ENCODE measurements at places on chromosomes 1 and 21. TPM values are rescaled to one million over a fixed set of nuclear protein-coding genes. Genes with fewer than 3 reads are reported as not detected.

The PROK1 gene
- not detected for total RNA-seq

The CCDC17 gene
- total RNA-seq, result 5.0 TPM

The SPATA17 gene
- not detected for total RNA-seq

DNA sequence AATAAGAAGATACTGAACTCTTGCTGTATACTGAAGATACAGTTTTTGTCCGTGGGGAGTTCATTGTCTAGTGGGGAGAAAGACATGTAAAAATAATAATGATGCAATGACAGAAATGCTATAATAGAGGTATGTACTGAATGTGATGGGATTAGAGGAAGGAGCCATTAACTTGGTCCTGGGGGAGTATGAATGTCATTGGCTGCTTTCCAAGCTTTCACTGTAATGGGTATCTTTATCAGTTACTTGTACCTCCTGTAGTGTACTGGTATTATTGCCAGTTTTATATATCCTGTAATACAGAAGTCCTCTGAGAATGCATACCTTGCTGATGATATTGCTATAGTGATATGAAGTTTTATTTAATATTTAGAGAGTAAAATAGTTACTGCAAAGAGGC, 7.4 kb downstream of the BTBD8 start:
- no peak for DNase-seq

DNA sequence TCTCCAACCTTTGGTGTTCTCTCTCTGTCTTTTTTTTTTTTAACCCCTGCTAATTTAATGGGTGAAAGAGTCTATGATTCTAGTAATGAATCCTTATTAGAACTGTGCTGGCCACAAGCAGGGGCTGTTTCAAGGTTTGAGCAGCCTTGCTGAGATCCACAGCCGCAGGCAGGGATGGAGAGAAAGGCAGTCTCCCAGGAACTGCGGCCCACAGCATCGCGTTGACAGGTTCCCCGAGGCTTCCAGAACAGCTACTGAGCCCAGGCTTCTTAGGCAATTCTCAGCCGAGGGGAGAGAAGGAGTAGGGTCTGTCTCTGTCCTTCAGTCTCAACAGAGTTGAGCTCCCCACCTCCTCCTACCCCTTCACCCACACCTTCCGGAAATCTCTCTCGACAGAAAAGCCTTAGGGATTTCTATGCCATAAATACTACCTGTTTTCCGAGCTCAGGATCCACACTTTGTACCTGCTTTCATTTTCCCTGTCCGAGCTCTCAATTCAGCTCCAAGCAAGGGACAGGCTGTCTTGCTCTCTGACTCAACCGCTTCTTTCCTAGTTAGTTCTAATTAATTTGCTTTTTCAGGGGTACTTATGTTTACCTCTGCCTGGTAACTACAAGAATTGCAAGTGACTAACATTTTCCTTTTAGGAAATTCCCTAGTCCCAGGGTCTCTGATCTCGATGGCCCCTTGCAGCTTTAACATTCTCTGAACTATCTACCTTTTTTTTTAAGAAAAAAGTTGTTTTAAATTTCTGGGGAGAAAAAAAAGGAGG, 6.7 kb upstream of the CASZ1 start:
- no peak for DNase-seq

GRCh38 chr21:19461481-19462205, 1058.1 kb upstream of the TMPRSS15 start:
- no peak for DNase-seq

- DNase-seq, result no peak
Measured at GRCh38 chr1:110320168-110320518, 19.0 kb upstream of the RBM15 start.

- no peak for DNase-seq
Measured at GRCh38 chr1:188425687-188426086, 1596.9 kb downstream of the PLA2G4A start.

DNA sequence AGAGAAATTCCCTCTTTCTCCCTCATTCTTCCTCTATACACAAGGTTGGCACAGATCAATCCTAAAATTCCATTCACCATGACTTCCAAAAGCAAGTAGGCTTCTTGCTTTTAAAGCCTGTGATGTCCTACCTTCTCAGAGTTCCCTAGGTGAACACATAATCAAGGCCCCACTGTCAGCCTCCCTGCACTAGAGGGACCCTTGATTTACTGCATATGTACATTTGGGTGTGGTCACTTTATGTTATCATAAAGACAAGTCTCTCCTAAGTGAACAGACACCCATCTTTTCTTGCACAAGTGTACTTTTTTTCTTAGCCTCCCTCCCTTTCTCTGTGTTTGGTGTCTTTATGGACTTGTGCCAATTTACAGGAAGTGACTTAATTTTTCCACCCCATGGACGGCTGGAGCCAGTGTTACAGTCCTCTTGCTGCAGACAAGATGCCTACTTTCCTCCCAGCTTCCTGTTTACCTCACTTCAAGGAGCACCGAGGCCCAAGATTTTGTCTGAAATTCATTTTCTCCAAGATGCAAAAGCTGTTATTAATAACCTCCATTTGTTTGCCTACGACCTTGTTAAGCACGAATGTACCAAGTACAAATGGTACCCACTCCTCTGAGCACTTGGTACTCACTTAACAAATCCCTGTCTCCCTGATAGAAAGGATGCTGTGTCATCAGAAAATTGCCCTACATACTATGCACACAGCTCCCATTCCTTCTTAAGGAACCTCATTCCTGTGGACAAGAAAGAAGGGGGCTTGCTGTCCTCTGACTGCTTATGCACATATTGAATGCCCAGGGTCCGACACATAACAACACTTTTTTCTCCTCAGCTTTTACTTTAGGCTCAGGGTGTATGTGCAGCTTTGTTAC, 82.8 kb upstream of the SLC44A3 start:
- no peak for DNase-seq

All from OCI-LY7 (cell line).